NCI-H187 (cell line): ENCODE measurements at places on chromosomes 2 and 18.

DNA sequence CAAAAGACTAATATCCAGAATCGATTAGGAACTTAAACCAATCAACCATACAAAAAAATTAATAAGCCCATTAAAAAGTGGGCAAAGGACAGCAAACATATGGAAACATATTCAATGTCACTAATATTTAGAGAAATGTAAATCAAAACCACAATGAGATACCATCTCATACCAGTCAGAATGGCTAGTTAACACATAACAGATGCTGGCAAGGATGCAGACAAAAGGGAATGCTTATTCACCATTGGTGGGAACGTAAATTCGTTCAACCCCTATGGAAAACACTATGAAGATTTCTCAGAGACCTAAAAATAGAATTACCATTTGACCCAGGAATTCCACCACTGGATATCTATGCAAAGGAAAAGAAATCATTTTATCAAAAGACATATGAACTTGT is 468.2 kb upstream of the ST6GAL2 start:
- no peak for DNase-seq

DNA sequence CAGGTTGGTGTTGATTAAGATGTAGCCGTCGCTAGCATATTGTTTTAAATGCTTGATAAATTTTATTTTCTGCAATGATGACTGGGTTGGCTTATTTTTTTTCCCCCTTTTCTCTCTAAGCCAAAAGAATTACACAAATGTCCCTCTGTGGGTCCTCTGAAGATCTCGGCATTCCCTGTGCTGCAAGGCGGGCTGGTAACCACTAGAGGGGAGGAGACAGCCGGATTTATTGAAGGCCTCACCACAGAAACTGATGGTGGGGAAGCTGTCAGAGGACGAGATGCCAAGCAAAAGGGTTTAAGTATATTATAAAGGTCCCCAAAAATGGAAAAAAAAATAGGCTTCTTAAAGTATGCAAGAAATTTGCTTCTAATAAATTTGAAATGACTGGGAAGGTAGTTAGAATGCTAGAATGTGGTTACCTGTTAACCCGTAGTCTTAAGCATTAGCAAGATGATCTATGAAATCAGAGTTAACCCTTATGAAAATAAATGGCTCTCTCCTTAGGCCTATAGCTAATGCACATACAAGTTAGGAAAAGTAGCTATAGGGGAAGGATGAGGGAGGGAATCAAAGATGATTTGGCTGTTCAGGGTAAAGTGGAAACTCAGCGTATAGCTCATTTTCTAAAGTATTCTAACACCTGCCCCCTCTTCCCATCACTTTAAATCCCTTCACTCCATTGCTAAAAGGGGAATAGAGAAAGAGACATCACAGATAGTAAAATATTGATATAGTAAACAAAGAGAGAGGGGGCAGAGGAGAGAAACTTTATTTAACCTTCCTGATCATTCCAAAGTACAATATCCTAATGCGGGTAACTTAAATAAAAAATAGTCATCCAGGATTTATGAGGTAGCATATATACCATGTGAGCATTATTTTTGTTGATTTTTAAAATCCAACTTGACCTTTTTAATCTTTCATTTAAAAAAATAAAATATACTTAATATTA is 894.5 kb upstream of the POU3F3 start:
- DNase-seq = no peak

DNA sequence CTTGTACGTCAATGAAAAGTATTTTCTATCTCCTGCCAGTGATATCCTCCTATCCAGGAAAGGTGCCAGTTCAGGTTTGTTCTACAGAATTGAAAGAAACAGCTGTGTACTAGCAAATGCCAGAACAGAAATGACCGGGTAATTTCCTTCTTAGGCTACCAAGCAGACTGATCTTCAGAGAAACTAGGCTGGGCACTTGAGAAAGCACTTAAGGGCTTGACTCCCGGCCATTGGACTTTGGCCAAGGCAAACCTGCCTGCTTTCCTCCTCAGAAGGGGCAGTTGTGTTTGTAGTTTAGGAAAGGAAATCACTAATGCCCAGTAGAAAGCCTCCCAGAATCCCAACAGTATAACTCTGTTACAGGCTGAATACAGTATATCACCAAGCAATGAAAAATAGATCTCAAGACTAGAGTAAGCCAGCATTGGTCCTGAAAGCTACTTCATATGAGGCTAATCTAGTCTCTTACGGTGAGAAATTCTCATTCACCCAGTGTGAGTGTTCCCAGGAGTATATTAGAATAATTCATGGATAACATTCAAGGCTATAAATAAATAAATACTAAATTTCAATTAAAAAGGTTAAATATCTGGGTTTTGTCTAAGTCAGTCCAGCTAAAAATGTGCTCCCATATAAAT is 43.0 kb upstream of the COL5A2 start:
- DNase-seq = no peak

GRCh38 chr2:16561251-16561650 is 104.4 kb downstream of the CYRIA start:
- no peak for DNase-seq

DNA sequence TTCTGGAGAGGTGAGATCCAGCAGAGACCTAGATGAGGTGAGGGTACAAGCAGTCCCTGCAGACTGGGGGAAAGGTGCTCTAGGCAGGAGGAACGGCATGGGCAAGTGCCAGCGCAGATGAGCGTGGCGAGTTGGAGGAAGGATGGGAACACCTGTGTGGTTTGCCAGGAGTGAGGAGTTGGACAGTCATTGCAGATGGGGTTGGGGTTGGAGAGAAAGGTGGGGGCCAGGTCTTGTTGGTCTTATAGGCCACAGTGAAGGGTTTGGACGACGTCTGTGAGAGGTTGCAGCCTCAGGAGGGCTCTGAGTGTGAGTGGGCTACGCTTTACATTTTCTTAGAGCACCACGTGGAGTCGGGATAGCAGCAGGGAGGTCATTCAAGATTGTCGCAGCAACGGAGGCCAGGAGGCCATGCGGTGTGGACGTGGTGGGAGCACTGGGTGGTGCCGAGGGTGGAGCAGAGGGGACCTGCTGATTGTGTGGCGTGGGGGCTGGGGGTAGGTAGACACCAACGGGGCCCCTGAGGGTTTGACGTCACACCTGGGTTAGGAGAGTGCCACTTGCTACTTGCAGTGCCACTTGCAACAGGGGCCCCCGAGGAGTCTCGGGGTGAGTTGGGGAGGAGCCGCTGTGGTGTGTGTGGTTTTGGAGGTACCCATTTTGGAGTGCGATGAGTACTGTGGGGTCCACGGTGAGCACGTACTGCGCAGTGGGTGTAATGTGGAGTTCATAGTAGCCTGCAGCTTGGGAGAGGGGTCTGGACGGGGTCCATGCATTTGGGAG is 66.2 kb downstream of the LPIN1 start:
- DNase-seq = no peak

DNA sequence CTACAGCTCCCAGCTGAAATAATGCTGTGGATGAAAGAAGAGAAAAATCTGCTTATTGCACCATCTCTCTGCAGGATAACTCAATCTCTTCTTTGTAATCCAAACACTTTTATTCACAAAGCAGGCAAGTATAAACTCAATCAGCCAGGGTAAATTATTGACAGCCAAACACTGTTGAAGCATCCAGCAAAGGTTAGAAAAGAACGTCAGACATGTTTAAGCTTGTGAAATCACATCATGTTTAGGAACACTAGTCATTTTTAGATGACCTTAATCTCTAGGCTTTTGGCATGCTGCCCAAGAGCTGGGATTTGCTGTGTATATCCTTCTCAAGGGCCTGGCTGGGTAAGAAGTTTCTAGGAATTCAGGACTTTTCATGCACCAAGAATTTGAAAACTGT is 1148.1 kb upstream of the FANCL start:
- DNase-seq = no peak

GRCh38 chr2:197997083-197997541 is 192.7 kb downstream of the PLCL1 start:
- DNase-seq = peak; percentile 26

GRCh38 chr18:67132919-67133318 is 383.6 kb downstream of the DSEL start:
- DNase-seq = no peak

GRCh38 chr2:231634951-231635875 is 42.5 kb downstream of the TEX44 start:
- DNase-seq = no peak

- DNase-seq = no peak
Measured at GRCh38 chr2:74099271-74099670, 48.4 kb downstream of the BOLA3 start.

- no peak for DNase-seq
Measured at GRCh38 chr2:200356321-200356720, 49.8 kb downstream of the SPATS2L start.

GRCh38 chr18:7205346-7205745 is 25.5 kb upstream of the LRRC30 start:
- no peak for DNase-seq

DNA sequence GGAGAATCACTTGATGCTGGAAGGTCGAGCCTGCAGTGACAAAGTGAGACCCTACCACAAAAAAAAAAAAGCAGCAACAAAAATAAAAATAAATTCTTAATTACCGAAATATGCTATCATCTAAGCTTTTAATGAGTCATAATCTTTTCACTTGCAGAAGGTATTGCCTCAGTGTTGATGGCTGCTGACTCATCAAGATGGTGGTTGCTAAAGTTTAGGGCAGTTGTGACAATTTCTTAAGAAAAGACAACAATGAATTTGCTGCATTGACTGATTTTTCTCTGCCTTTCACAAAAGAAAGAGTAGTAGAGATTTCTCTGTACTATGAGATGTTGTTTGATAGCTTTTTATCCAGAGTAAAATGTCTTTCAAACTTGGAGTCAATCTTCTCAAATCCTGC is 1809.0 kb downstream of the SUCLG1 start:
- no peak for DNase-seq

DNA sequence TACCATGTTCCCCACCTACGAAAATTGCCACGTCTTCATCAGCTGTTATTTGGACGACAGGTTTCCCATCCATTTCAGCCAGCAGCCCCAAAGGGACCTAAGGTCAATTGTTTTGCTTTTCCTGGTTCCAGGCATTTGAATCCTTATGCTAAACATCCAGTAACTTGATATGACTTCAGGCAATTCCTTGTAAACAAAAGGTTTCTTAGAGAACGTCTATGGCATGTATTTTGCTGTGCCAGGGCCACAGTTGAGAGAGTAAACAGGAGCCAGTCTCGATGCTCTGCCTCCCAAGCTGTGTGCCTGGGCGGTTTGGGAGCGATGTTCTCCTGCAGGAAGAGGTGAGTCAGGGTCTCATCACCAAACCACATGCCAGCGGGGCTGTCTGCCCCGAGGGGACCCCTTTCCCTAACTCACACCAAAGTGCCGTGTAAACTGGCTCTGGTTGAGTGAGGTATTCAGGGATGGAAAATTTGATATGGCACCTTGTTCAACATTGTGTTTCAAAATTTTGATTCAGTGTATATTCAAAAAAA is 12.9 kb upstream of the MC5R start:
- no peak for DNase-seq

GRCh38 chr18:58863539-58864145 is 1.0 kb upstream of the ZNF532 start:
- DNase-seq = no peak

DNA sequence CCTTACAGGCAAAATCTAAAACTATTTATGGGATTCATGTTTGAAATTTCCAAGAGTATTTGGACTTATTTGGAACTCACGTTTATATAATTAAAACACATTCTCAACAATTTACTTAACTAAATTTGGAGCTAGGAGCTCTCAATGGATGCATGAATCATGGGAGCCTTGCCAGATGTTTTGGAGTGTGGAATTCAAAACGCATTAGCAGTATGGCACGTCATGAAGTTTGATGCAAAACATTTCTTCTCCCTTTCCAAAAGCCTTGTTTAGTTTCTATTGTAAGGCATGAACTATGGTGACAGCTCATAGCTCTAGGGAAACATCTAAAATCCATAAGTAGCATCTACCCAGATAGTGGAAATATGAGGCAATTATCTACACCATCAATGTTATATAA is 701.6 kb downstream of the SATB2 start:
- DNase-seq = no peak

DNA sequence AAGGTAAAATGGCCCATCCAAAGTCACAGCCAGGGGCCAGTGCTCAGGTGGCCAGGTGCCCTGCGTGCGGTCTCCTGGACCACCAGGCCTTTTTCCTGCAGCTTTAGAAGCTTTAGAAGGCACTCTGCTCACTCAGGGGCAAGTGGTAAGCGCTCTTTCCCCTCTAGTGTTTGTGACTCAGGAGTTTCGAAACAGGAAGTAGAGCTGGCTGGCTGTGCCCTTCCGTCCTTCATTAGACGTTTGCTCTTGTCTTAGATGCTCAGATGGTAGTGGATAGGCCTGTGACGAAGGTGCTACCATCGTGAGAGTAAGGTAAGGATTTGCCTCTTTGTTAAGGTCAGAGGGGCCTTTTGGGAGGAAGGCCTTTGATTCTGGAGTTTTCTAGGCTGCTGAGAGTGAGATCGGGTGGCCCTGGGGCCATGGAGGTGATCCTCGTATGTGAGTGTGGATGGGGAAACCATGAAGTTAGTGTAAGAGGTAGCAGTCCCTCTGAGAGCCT is at the start of gene CASP8:
Gene CASP8, plus strand, starts transcription at position 235 of the 499 bp plus-strand sequence. CDS start 5,951 bp downstream, outside the sequence.
- DNase-seq = no peak
